ENCODE measurements at places on chromosomes 4 and X.

- DNase-seq, result no peak
Observed at GRCh38 chr4:123812066-123812390, 415.4 kb downstream of the SPRY1 start.

- no peak for DNase-seq
Observed at GRCh38 chr4:37794056-37794455, 32.4 kb upstream of the PGM2 start.

- no peak for DNase-seq
Observed at GRCh38 chr4:173748353-173748752, 218.3 kb upstream of the HAND2 start.

DNA sequence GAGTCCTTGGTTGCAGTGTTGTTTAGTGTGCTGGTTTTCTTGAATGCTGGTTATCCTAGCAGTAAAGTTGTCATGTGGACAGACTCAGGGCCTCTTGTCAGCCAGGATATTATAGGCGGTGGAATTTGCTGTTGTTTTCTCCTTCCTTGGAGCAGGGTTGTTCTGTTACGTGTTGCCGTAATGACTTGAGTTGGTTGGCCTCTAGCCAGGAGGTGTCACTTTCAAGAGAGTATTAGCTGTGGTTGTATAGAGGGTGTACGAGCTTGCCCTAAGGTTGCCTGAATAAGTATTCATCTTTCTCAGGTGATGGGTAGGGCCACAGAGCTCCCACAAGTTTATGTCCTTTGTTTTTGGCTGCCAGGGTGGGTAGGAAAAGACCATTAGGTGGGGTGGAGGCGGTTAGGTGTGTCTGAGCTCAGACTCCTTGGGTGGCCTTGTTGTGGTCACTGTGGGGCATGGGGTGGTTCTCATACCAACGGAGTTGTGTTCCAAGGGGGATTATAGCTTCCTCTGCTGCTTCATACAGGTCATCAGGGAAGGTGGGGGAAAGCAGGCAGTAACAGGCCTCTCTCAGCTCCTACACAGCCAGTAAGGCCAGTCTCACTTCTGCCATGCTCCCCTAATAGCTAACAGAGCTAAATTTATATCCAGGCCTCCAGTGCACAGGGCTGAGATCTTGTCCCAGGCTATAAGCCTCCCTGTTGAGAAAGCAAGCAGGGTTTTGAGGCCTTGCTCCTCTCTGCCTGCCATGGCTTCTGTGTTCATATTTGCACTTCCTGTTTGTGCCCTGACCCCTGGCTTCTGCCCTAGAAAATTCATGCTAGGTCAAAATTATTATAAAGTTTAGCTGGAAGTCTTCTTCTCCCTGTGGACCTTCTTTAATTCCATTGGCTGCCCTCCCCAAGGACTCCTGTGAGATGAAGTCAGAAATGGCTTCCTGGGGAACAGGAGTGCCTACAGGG is 594.7 kb downstream of the RAPGEF2 start:
- no peak for DNase-seq

- DNase-seq, result no peak
Observed at GRCh38 chr4:3241898-3242524, 6.9 kb upstream of the MSANTD1 start.

- DNase-seq, result no peak
Observed at GRCh38 chr4:27807207-27807606, 946.6 kb downstream of the STIM2 start.

DNA sequence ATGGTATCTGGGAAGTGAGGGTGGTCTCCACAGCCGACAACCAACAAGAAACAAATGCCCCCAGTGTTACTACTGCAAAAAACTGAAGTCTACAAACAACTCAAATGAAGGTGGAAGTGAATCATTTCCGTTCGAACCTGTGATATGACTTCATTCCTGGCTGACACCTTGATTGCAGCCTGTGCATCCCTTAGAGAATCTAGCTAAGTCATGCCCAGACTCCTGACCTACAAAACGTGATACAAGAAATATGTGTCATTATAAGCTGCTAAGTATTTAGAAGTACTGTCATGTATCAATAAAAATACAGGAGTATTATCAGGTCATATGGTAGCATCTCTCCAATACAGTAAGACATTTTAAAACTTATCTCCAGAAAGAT is 959.7 kb upstream of the LCORL start:
- no peak for DNase-seq

DNA sequence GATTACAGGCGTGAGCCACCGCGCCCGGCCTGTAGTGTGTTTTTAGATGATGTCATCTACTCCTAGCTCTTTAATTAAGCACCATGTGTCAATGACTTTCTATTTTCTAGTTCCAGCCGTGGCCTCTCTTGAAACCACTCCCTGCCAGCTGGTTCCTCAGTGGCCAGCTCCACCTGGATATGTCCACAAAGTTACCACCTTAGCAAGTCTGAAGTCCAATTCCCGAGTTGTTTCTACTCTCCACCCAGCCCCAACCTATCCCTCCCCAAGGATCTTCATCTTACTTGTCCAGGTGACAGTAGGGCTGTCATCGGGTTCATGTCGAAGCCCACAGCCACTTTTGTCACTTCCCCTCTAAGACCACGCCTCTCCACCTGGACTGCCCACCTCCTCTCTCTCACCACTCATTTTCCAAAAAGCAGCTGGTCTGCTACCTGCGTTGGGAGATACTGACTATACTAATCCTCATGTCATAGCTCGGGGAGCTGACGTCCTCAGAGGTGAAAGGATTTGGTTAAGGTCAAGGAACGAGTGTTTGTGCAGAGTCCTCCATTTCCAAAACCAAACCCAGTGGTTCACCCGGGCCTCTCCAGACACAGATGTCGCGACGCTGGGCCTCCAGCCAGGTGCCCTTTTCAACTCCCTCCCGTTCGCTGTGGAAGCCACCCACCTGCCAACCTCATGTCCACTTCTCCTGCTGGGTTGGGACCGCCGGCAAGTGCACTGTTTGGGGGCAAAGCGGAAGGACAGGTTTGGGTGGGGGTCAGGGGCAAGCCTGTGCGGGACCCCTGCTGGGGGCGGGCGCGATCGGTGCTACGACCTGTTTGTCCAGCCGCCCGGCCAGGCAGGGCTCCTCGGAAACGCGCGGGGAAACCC is 704 bp downstream of the FAM3A start:
- no peak for DNase-seq

- DNase-seq, result no peak
Observed at GRCh38 chr4:8818063-8818881, 53.4 kb downstream of the HMX1 start.

- DNase-seq, result peak; percentile 4
Observed at GRCh38 chr4:14254252-14254651, 626.7 kb upstream of the BOD1L1 start.

- DNase-seq, result no peak
Observed at GRCh38 chrX:14362721-14363120, 166.6 kb upstream of the GLRA2 start.

DNA sequence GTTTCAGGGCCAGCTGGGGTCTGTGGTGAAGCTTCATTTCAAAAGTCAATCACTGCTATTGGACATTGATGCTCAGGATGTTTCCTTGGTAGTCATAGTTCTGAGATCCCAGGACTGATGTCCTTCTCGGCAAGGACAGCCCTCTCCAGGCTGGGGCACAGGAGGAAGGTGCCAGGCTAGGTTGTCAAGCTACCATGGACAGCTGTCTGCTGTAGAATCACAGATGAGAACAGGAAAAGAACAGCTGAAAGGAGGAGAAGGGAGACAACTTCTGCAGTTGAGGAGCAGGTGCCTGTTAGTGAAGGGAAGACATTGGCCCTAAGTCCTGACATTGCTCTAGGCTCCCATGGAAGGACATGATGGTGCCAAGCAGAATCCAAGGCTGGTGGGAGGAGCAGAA is 58.0 kb downstream of the XAGE2 start:
- no peak for DNase-seq

DNA sequence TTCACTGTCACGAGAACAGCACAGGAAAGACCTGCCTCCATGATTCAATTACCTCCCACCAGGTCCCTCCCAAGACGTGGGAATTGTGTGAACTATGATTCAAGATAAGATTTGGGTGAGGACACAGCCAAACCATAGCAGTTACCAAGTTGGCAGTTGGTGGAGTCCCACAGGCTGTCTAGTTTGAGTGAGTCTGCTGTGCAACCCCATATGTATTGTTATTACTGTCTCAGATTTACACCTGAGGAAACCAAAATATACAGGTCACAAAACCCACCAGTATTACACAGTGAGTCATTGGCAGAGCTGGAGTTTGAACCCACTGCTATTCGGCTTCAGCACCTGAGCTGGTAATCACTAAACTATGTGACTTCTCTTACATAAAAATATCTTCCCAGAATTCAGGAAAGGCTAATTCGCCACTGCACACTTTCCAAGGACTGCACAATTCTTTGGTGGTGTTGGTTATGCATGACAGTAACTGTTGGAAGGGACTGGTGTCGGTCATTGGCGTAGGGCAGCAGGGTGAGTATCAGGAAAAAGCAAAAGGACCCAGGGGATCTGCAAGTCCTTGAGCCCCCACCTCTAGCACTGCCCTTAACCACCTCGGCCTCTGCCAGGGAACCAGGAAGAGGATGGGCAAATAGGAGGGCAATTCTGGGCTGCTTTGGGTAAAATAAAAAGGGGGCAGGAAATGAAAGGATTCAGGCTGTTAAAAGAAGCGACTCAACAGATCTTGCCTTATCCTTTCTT is 110.1 kb downstream of the USP46 start:
- no peak for DNase-seq

- no peak for DNase-seq
Observed at GRCh38 chr4:103853627-103854026, 133.8 kb upstream of the TACR3 start.

DNA sequence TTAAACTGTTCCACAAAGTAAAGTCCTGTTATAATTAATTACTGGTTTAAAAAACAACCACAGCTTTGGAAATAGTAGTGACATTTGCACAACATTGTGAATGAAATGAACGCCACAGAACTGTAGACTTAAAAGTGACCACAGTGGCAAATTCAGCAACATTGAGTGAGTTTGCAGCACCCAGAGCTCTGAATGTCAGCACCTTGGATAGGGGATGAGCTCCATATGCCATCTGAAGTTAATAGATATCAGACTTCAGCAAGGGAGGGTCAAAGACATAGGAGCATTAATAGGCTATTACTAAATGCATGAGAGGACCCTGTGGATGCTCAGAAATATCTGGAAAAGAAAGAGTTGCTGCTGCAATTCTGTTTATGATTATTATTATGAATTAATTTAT is 55.3 kb upstream of the KCNIP4 start:
- no peak for DNase-seq

DNA sequence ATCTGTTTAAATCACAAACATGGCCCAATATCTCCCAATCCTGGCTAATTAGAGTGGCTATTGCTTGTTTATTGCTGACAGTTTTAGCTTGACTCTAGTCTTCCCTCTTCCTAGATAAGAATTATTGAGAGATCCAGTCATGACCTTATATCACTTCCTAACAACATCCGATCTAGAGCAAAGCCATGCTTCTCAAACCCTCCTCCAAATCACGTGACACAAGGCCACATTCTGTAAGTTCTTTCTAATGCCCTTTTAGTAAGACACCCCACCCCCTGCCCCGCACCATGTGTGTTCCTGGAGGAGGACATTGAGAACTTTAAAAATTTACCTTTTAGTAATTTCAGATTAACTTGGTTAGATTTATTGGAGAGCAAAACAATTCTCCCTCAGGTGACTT is 40.6 kb upstream of the RASSF6 start:
- DNase-seq, result no peak

DNA sequence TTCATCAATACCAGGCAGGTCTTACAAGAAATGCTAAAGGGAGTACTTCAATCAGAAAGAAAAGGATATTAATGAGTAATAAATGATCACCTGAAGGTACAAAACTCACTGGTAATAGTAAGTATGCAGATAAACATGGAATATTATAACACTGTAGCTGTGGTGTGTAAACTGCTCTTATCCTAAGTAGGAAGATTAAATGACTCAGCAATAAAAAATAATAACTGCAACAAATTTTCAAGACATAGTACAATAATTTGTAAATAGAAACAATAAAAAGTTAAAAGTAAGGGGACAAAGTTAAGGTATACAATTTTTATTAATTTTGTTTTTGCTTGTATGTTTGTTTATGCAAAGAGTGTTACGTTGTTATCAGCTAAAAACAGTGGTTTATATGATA is 43.7 kb upstream of the DACH2 start:
- DNase-seq, result no peak

DNA sequence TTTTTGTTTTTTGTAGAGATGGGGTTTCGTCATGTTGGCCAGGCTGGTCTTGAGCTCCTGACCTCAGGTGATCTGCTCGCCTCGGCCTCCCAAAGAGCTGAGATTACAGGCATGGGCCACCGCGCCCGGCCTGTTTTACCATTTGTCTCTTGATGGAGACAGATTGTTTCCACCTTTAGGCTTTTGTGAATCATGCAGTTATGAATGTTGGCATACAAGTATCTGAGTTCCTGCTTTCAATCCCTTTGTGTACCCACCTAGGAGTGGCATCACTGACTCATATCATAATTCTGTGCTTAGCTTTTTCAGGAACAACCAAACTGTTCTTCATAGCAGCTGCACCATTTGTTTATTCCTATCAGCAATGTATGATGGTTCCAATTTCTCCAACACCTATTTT is 20.2 kb upstream of the MGST2 start:
- DNase-seq, result no peak

- no peak for DNase-seq
Observed at GRCh38 chrX:63613531-63614028, 171.4 kb downstream of the ARHGEF9 start.

Measured in astrocyte of the cerebellum (primary cell).